ENCODE measurements at places on chromosomes 1 and 21.
A peak's percentile ranks its signal among the peaks of the same experiment; 100 is the strongest.

DNA sequence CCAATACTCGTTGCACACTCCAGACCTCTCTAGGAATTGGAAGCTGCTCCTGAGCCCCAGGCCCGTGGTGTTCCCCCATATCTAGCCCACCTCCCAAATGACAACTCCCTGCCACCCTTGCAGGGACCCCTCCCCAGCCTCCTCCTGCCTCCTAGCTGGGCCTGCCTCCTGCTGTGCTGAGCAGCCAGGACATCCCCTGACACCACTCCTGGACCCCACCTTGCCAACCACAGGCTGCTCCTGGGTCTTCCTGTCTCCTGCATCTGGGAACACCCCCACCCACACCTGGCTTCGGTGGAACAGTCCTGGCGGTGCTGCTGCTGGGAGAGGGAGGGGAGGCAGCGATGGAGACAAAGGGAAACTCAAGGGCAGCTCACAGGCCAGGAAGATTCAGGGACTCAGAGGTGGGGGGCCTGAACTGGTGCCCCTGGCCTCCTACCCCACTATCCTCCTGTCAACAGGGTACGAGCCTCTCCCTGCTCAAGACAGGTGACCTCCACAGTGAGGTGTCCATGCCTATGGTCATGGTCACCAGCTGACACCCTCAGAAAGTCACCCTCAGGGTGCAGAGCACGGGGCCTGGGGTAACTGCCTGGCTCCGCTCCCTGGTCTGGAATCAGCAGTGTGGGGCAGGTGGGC lies 81.2 kb downstream of the RIPK4 start:
- DNase-seq = no peak

DNA sequence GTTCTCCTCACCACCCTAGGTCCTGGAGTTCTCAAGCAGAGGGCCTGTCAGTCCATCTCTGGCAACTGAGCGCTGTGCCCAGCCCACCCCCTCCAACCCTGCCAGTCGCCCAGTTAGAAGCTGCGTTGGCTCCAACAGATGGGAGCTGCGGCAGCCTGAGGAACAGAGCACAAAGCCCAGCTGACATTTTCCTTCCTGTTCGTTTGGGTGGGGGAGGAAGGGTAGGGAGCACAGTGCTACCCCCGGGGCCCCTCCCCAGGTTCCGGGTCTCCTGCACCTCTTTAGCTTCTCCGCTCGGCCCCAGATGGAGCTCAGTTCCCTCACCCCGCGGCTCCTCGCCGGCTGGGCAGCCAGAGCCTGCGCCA lies 1.4 kb downstream of the LRRN2 start:
- DNase-seq = no peak

- no peak for DNase-seq
Measured at GRCh38 chr21:46095814-46096595, 1.9 kb upstream of the COL6A2 start.

GRCh38 chr1:18761948-18762840 lies 97.3 kb downstream of the TAS1R2 start:
- DNase-seq = no peak

- DNase-seq = no peak
Measured at GRCh38 chr1:24864370-24864777, 65.7 kb downstream of the RUNX3 start.

DNA sequence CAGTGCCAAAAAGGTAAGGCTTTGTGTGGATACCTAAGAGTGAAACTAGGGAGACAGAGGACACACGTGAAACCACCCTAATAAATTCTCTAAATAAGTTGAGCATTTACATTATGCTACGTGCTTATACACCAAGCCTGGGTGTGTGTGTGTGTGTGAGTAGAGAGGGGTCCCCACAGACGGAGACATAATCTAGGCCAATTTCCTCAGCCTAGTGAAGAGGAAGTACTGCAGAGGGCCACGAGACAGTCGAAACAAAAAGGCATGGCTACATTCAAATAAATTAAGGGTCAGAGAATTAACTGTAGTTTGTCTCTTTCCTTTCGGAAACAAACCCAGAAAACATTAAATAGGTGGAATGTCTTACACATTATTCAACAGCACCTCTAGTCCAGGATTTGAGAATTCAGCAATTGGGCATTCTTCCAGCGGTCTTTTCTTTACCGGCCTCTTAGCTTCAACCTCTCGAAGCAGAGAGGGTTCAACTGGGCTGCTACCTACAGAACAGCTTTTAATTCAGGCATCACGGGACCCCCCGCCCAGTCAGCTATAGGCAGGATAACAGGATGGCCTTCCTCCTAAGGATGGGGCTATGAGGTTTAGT lies 75.0 kb downstream of the DESI2 start:
- DNase-seq = no peak

GRCh38 chr1:64246294-64246917 lies 43.0 kb downstream of the UBE2U start:
- DNase-seq = peak; percentile 41

GRCh38 chr1:905811-906599 lies 17.7 kb upstream of the SAMD11 start:
- no peak for DNase-seq

DNA sequence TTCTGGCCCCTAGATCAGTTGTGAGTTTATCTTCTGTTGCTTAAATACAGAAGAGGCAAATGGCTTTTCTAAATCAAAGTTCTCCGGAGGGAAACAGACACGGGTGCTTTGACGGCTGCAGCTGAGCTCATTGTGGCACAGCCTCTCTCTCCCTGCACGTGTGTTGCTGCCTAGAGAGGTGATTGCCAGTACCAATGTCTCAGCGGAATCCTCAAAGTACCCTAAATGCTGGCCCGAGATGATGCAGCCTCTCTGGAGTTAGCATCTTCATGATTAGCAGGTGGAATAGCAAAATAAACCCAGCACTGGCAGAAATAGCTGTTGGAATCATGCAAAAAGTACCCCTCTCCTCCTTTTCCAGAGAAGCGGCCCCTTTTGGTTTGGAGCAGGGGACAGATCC lies 192.2 kb downstream of the PRDM2 start:
- no peak for DNase-seq

- DNase-seq = no peak
Measured at GRCh38 chr1:245718123-245718522, 563.3 kb downstream of the KIF26B start.

- DNase-seq = no peak
Measured at GRCh38 chr1:53524428-53525375, 65.5 kb downstream of the DMRTB1 start.

- DNase-seq = no peak
Measured at GRCh38 chr1:232553050-232553754, 76.7 kb downstream of the SIPA1L2 start.

GRCh38 chr1:55378582-55378981 lies 163.4 kb upstream of the USP24 start:
- peak; percentile 17 for DNase-seq

- peak; percentile 100 for DNase-seq
Measured at GRCh38 chr1:85607126-85607920, 26.8 kb downstream of the CCN1 start.

GRCh38 chr1:82449506-82450057 lies 648.8 kb downstream of the ADGRL2 start:
- DNase-seq = no peak

DNA sequence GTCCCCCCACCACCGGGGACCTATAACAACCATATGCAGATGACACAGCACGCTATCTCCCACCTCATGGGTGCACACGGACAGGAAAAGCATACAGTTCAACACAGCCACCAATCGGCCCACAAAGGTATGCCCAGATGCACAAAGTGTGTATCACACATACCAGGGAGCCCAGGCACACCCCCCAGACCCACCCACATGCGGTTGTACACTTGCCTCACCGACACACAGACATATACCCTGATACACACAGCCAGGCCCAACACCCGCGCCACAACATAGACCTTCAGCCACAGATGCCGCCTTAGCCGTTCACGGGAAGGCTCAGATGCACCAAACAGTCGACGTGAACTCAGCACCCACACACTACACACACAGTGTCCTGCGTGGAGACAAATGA lies 5.5 kb downstream of the CROCC start:
- no peak for DNase-seq

All from Panc1 (cell line).